ENCODE measurements at places on chromosomes 13 and 19.

GRCh38 chr19:23318143-23318542, 67.9 kb upstream of the ZNF724 start:
- DNase-seq: no peak

DNA sequence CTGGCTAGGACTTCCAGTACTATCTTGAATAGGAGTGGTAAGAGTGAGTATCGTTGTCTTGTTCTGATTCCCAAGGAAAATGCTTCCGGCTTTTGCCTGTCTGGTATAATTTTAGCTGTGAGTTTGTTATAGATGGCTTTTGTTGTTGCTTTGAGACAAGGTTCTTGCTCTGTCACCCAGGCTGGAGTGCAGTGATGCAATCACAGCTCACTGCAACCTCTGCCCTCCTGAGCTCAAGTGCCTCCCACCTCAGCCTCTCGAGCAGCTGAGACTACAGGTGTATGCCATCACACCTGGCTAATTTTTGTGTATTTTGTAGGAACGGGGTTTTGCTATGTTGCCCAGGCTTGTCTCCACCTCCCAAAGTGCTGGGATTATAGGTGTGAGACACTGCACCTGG, 6.1 kb upstream of the ZNF543 start:
- no peak for DNase-seq

DNA sequence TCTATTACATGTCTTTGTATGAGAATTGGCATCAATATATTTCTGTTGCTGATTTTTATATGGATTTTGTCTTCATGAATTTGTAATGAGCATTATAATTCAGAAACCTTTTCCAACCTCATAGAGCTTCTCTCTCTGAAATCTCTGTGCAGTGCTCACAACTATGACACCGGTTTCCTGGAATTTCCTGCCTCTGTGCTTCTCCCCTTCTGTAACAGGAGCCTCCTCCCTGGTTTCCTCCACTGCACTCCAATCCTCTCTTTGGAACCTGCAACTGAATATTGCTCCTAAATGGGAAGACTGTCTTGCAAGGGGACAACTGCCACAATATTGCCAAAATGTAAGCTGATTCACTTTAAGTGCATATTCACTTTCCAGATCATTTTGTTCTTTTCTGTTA, 1147.9 kb downstream of the UQCRFS1 start:
- DNase-seq: no peak

DNA sequence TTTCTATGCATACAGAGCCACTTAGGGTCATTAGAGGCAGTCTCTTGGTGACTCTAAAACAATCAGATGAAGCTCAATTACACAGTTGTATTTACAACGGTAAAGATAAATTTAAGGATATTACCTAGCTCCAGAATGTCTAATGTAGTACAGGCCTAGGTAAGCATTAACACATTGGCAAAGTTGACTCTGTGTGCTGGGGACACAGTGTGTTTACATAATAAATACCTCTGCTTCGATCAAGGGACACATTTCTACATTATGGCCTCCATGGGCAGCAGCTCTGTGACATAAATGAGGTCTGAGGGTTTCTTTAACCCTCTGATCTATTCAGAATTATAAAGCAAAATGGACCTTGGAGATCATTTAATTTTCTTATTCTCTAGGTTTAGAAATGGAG, 74.7 kb downstream of the SERP2 start:
- DNase-seq: no peak

DNA sequence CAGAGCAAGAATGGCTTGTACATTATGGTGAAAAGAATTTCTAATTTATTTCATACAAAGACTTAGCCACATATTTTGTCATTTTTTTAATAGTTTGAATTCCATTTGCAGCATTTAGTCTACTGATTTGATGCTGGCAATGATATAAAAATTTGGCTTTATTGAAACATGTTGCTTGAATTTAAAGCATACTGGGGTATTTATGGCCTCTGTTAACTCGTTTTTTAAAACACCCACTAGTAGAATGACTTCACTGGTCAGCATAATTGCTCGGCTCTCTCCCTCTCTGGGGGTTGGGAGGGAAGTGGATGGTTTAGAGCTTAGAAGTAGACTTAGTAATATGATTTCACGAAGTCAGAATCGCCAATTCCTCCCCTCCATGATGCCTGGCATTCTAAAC, 354.9 kb upstream of the HTR2A start:
- no peak for DNase-seq

DNA sequence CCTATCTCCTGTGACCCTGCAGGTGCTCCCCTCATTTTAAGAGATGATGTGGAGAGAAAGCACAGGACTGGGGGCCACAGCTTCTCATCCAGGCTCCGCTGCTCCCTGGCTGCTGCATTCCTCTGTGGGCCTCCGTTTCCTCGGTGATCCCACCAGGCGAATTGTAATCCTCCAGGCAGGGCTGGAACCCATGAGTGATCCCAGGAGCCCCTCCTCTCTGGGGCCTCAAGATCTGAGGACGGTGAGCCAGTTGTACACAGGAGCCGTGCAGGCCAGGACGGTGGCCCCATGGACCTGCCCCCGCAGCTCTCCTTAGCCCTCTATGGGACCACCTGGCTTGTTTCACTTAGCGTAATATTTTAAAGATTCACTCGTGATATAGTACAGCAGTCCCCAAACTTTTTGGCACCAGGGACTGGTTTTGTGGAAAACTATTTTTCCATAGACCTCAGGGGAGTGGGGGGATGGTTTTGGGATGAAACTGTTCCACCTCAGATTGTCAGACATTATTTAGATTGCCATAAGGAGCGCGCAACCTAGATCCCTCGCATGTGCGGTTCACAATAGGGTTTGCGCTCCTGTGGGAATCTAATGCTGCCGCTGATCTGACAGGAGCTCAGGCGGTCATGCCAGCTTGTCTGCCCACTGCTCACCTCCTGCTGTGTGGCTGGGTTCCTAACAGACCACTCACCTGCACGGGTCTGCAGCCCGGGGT, 5.6 kb downstream of the FFAR3 start:
- DNase-seq: no peak

GRCh38 chr13:113943821-113944565, 29.9 kb downstream of the C13orf46 start:
- no peak for DNase-seq

DNA sequence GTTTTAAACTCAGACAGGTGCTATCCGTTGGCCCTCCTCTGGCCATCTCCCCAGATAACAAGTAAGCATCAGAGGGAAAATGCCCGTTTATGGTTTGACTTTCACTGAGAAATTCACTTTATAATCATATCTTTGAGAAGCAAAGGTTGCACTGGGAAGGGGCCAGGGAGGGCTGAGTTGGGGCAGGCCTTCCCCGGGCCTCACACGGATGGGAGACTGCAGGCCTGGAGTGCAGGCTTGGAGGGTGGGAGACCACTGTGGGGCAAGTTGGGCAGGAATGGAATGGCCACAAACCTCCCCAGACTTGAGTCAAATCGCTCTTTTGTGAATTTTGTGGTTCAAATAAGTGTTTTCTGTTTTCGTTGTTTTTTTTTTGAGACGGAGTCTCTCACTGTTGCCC, 451.7 kb downstream of the TSHZ3 start:
- DNase-seq: no peak

GRCh38 chr19:5338656-5339197, 1.9 kb downstream of the PTPRS start:
- no peak for DNase-seq

DNA sequence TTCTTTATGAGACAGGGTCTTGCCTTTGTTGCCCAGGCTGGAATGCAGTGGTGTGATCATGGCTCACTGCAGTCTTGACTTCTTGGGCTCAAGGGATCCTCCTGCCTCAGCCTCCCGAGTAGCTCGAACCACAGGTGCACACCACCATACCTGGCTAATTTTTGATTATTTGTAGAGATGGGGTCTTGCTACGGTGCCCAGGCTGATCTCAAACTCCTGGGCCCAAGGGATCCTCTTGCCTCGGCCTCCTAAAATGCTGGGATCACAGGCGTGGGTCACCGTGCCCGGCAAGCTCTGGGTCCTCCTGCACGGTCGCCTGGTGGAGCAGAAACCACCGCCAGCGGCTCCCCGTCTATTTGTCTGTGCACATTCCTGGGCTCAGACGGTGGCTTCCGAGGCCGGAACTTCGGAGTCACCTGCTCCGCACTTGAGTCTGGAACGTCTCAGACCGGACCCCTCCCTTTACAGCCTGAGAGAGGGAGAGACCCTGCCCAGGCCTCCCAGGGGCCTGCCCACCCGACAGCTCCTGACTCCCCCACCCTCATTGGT, 22.2 kb downstream of the EFNA2 start:
- DNase-seq: no peak

GRCh38 chr19:1952635-1953034, 11.7 kb downstream of the CSNK1G2 start:
- DNase-seq: no peak
